ENCODE measurements at places on chromosomes 3 and 15.

DNA sequence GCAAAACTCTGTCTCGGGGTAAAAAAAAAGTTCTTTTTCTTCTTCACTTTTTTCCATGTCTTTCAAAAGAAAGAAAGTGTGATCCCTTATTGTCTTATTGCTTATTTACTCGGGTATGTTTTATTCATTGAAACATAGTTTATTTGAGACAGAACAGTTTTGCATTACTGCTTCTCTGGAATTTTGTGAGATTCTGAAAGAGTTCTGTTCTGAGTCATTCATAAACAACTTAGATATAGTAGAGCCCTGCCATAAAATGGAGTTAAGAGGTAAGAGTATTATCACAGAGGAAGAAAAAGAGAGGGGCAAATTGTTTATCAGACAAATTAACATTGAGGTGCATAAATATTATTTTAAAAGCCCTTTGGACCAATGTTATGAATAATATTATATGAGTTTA, 522.2 kb downstream of the ROBO2 start:
- no peak for DNase-seq

DNA sequence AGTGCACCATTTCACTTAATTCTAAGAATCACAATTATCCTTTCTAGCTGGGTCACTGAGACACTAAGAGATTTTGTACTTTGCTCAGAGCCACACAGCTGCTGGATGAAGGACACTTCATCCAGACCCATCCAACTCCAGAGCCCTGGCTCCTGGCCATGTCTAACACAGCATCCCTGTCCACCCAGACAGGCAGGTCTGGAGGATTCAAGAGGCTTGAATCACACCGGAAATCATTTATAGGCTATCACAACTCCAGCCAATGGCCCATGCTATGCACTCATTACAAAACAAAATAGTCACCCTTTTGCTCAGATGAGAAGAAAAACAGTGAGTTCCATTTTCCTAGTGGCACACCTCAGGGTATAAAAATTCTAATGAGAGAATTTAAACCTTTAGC, 198.2 kb upstream of the LMCD1 start:
- DNase-seq: no peak

DNA sequence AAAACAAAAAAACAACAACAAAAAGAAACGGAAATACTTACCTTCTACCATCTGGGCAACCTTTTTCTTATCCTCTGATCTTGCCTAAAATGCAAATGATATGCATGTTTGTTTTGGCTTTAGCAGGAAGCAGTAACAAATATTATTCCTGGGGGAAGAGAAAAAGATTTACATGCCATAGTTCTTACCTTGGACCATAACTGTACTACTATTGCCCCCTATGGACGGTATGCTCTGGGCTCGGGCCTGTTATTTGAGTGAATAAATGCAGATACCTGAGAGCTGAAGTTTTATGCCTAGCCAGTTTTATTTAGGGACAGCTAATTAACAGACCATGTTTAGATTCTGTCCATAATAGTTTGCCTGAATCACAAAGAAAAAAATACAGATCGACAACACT, 12.6 kb upstream of the STARD5 start:
- DNase-seq: peak; percentile 35

DNA sequence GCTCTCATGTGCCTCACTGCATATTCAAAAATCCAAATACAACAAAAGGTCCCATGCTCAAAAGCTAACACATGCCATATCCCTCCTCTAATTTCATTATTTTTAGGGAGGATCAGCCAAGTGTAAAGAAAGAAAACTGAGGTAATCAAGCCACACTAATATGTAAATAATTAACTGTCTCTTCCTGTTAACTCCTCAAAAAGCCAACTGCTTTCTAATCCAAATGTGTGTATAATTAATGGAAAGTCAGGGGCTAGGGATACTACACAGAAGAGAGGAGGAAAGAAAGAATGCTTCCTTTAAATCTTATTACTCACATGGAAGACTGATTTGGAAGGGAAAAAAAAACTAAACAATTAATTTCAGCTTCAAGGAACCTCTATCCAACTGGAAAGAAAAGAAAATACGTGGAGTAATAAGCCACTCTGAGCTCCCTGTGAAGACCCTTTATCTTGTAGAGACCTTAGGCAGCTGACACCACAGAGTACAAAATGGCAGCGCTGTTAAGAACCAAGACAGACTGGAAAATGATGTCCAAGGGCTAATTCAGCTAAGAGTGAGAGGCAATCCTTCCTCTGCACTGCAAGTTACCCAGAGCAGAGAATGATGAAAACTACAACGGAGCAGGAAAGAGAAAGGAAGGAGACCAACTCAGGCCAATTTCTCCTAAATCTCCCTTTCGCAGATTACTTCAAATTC, 56.8 kb downstream of the ZNF148 start:
- no peak for DNase-seq

DNA sequence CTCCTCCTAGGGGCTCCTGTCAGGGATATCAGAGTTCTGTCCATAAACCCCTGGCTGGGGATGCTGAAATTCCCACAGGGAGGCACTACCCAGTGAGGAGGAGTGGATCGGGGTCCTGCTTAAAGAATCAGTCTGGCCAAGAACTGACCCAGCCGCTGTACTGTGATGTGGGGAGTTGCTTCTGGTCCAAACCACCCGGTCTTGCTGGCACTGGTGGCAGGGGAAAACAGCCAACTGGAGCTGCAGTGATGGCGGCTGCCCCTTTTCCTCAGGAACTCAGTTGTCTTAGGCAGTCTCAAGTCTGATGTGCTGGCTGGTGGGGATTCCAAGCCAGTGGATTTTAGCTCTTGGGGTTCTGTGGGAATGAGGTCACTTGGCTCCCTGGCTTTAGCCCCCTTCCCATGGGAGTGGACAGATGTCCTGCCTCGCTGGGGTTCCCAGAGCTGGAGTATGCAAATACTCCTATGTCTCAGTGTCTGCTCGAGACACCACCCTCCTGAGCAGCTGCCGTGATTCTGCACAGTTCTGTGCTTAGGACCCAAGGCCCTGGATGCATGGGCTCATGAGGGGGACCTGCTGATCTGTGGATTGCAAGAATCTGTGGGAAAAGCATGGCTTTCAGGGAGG, 97.1 kb downstream of the SLC25A26 start:
- no peak for DNase-seq

DNA sequence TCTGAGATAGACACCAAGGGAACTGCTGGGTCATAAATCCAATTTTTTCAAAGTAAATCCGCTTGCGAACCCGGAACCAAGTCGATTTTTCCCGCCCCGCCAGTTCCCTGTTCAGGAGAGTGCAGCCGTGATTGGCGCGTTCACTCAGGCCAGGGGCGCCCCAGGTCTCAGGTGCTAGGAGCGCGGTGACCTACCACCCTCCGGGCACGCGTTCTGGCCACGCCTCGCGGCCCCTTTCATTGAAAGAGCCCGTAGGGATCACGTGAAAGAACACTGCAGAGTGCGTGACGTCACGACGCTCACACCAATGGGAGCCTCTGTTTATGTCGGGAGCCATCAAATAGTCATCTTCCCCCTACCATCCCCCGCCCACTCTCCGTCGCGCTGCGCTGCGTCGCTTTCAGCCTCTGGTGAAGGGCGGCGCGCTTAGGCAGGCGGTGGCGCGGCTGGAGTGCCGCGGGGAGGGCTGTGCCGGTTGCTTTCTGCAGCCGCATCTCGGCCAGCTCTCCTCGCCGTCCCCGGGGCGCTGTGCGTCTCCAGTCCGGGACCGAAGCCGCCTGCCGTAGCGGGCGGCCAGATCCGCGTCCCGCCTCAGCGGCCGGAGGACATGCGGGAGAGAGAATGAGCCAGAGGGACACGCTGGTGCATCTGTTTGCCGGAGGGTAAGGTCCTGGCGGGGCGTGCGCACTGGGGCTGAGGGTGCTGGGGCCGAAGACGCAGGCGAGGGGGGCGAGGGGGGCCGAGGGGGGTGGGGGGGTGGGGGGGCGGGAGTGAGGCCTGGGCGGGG, at the start of gene SLC25A36:
SLC25A36 (plus strand) TSS at position 403 of the 787 bp plus-strand sequence; CDS start at position 622, 219 bp downstream.
- peak; percentile 97 for DNase-seq

DNA sequence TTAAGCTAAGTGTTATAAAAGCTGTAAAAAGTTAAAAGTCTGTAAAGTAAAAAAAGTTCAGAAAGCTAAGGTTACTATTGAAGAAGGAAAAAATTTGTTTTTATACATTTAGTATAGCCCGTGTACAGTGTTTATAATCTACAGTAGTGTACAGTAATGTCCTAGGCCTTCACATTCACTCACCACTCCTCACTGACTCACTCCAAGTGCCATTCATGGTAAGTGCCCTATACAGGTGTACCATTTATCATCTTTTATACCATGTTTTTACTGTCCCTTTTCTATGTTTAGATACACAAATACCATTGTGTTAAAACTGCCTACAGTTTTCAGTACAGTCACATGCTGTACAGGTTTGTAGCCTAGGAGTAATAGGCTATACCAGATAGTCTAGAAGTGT, 8.8 kb downstream of the CCDC71 start:
- DNase-seq: no peak

DNA sequence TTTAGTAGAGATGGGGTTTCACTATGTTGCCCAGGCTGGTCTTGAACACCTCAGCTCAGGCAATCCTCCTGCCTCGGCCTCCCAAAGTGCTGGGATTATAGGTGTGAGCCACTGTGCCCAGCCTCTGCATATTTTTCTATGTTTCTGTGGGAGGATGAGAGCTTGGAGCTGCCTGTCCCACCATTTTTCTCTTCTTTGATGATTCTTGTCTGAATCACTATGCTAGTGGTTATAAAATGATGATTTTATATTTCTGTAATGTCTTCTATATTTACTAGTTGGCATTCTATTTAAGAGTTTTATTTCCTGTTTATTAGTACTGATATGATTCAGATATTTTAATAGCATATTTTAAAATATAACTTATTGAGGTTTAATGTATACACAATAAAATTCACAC, 69.7 kb downstream of the CHCHD6 start:
- no peak for DNase-seq

DNA sequence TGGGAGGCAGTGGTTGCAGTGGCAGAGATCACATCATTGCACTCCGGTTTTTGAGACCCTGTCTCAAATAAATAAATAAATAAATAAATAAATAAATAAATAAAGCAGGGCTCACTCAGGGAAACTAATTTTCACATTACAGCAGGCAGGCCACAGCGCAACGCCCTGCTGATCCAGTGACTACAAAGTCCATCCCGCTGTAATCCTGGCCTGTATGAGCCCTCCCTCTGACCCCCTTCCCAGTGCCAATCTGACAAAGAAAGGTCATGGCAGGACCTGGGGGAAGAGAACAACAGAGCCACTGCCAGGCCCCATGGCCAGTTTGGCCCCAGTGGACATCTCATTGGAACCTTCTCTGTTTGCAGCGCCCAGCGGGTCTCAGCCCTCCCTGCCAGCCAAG, 9.3 kb downstream of the SH3BP5 start:
- no peak for DNase-seq

DNA sequence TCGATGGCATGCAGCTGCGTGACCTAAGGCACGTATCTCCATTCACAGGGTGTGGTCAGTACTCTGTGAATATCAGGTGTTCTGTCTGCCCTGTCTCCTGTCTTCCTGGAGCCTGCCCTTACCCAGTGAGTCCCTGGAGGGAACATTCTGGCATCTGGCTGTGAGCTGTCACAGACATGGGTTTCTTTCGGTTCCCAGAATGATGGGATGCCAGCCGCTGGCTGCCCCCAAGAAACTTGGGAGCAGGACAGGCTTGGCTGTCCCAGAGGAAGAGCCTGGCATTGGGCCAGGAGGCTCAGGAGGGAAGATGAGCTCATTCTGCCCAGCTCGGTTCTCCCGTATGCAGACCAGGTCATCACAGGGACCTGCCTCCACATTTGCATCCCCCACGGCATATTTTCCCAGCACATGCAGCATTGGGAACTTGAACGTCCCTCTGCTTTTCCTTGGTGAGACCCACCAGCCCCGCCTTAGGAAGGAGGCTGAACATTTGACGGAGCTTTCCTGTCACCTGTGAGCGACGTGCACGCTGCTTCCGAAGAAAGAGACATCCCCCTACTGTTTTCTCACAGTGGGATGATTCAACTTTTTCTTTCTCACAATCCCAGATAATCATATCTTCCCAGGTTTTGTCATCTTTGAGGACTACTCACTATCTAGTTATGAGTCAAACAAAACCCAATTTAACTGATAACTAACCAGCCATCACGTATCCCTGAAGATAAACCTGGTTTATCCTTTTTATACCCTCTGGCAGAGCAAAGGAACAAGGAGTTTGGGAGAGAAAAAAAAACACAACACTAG, 22.0 kb upstream of the PGPEP1L start:
- DNase-seq: no peak

DNA sequence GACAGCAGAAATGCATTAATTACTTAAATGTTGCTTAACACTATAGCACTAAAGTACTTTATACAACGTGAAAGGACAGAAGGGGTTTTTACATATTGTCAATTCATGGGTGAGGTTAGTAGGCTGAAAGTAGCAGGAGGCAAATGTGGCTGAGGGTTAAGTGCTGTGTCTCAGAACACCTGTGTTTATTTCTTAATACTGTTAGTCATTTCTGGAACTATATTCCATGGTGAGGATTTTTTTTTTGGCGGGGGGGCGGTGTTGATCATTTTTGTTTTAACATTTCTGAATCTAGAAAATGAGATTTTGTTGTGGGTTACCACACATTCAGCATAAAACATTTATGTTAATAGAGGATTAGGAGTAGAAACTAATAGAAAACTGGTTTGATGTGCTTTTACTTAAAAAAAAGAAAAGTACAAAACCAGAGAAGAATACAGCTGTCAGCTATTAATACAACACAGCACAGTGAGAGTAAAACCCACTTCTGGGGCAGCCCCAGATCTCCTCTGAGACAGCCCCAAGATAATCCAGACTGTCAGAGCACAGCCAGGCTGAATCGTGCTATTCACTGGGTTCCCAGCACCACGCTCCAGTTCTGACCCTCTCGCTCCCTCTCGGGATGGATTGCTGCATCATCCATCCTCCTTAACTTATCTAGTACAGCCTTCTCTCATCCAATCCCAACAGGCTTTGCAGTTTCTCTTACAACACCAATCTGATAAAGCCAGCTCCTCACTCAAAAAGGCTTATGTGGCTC, 307.7 kb downstream of the TUSC7 start:
- no peak for DNase-seq

- peak; percentile 69 for DNase-seq
Observed at GRCh38 chr3:51942603-51943450, 664 bp downstream of the PARP3 start.

GRCh38 chr15:37104424-37104981, 4.2 kb upstream of the MEIS2 start:
- no peak for DNase-seq

DNA sequence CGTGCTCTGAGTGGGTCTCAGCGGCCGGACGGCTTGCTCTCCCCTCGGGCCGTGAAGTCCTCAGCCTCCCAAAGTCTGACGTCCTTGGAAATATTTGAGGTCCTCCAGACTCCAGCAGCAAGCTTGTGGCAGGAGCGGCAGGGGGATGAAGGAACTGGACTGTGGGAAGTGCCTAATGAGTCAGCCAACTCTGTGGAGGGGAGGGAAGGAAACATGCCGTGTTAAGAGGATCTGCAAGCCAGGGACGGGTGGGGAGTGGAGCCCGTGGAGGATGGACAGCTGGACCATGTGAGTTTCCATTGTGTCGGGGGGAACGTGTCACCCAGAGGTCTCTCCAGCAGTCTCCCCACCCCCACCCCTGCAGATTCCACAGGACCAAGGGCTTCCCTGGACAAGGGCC, 39.4 kb upstream of the IDH2 start:
- no peak for DNase-seq

- no peak for DNase-seq
Observed at GRCh38 chr15:66740802-66741201, 38.8 kb downstream of the SMAD6 start.
